ENCODE measurements at places on chromosomes 3 and 15.

DNA sequence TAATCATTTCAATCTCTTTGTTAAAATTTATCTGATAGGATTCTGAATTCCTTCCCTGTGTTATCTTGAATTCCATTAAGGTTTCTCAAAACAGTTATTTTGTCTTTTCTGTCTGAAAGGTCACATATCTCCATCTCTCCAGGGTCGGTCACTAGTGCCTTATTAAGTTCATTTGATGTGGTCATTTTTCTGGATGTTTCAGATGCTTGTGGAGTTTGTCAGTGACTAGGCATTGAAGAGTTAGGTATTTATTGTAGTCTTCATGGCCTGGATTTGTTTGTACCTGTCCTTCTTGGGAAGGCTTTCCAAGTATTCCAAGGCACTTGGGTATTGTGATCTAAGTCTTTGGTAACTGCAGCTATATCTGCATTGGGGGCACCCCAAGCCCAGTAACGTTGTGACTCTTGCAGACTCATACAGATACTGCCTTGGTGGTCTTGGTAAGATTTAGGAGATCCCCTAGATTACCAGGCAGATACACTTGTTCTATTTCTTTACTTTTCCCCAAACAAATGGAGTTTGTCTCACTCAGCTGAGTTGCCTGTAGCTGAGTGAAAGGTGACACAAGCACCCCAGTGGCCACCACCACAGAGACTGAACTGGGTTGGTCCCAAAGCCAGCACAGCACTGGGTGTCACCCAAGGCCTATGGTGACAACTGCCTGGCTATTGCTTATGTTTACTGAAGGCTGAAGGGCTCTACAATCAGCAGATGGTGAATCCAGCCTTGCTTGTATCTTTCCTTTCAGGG is 18.9 kb upstream of the SLC27A2 start:
- no peak for DNase-seq

- DNase-seq = no peak
Observed at GRCh38 chr15:39455471-39455991, 125.3 kb upstream of the THBS1 start.

DNA sequence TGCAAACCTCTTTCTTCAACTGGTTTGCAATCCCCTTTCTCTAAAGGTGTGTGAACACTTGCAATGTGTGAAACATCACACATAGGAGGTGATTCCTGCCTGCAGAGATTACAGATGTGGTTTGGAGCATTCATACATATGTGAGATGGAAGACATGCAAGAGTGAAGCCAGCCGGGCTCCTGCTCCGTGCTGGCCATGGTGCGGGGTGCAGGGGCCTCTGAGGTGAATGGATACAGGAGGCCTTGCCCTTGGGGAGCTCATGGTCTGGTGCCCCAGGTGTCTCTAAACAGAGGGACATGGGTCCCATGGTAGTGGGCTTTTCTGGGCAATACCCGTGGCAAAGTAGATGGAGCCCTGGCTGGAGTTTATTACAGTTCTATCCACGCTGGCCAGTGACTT is 6.0 kb downstream of the SLC6A11 start:
- DNase-seq = no peak

GRCh38 chr3:126356373-126357264 is 589 bp downstream of the KLF15 start:
- peak; percentile 49 for DNase-seq

- DNase-seq = no peak
Observed at GRCh38 chr3:183654727-183655126, 19.3 kb downstream of the KLHL24 start.

DNA sequence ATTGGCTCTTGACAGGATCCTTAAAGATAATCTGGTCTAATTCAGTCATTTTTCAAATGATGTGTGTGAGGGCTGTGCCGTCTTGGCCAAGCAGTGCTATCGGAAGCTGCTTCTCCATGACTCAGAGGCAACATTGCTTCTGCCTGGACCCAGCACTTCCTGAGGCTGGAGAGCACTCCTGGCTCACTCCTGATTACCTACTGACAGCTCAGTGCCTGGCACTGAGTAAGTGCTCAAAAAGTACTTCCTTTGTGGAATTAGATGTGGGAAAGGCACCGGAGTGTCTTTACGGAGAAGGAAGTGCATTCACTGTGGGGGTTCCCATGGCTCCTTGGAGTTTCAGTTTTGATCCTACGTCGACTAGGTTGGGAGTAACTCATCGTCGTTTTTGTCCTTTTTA is 86.9 kb upstream of the UBE3A start:
- DNase-seq = no peak

DNA sequence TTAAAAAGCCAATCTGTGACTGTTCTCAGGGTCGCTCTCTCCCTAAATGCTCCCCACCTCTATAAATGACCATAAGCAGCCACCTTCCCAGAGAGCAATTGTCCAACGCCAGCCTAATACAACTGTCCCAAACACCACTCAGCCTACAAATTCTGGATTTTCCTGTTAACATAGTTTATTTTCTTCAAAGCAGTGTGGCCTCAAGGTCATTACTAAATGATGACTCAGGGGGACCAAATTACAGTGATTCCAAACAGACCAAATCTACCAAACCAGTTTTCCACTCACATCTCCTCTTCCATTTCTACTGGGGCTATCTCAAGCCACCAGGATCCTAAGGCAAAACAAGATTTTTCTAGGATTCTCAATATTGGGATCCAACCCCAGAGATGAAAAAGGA is 22.5 kb downstream of the HEXA start:
- no peak for DNase-seq

- no peak for DNase-seq
Observed at GRCh38 chr15:84631706-84632272, 22.3 kb downstream of the WDR73 start.

- no peak for DNase-seq
Observed at GRCh38 chr3:8581806-8582445, 62.7 kb downstream of the SSUH2 start.

GRCh38 chr15:51377038-51377786 is 35.8 kb downstream of the GLDN start:
- no peak for DNase-seq

GRCh38 chr3:126911162-126912026 is 71.5 kb upstream of the PLXNA1 start:
- DNase-seq = peak; percentile 23

GRCh38 chr3:4399476-4399875 is 67.6 kb downstream of the SUMF1 start:
- DNase-seq = no peak

- DNase-seq = no peak
Observed at GRCh38 chr3:154178172-154178571, 57.0 kb downstream of the ARHGEF26 start.

DNA sequence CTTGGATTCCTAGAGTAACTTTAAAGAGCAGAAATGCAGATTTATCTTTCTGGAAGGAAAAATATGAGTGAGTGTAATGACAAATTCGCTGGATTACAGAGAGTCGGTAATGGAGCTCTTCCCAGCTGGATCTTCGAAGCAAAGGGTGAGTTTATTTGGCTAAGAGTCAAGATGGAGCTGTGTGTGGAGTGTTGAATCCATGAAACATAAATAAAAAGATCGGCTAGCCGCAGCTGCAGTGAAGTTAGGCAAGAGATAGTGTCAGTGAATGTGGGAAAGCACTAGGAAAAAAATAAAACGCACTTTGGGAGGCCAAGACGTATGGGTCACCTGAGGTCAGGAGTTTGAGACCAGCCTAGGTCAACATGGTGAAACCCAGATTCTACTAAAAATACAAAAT is 10.3 kb downstream of the NAALADL2 start:
- no peak for DNase-seq

DNA sequence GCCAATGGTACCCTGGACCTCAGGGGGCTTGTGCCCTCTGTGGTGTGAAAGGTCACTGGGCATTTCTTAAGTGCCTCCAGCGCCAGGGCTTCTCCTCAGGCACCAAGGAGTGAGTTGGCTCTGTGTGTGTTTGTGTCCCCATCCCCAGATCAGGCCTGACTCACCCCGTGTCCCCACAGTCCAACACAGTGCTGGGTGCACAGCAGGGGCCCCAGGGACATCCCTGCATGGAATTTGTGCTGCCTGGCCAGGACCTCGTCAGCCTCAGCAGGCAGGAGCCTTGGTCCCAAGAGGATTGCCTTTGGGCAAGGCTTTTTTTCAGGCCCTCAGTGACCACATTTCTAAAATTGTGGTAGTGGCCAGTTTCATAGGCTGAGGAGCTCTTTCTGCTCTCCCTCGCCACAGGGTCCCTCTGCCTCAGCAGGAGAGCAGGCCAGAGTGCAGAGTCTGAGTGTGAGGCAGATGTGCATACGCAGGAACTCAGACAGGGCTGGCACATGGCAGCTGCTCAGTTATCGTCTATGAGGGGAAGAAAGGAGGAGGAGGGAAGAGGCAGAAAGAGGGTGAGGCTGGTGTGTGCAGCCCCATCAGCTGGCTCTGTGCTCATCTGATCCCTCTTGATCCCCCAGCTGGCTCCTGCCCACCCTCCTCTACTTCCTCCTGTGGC is 215.6 kb downstream of the RPLP1 start:
- no peak for DNase-seq

DNA sequence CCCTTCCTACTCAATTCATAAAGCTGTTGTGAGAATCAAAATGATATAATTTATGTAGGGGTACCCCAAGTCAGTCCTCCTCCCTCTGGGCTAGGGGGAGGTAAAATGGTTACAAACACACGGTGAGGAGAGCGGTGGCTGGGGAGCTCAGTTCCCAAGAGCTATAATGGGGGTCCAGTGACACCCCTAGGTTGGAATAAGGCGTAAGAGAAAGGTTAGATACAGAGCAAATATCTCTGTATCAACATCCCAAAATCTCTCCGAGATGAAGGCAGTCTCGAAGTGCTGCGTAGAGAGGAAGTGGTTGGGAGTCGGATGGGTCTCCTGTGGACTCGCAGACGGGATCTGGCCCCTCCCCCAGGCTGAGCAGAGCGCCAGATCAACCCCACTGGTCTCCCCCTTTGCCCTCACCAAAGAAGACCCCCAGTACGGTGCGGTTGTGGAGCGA is 1.8 kb downstream of the DUOX2 start:
- no peak for DNase-seq

- DNase-seq = no peak
Observed at GRCh38 chr15:72912996-72913395, 129.4 kb upstream of the ADPGK start.

DNA sequence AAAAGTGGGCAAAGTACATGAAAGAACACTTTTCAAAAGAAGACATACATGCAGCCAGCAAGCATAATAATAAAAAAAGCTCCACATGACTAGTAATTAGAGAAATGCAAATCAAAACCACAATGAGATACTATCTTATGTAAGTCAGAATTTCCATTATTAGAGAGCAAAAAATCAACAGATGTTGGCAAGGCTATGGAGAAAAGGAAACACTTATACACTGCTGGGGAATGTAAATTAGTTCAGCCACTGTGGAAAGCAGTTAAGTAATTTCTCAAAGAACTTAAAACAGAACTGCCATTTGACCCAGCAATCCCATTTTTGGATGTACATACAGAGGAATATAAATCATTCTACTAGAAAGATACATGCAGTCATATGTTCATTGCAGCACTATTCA is 360.7 kb downstream of the NSUN3 start:
- no peak for DNase-seq

DNA sequence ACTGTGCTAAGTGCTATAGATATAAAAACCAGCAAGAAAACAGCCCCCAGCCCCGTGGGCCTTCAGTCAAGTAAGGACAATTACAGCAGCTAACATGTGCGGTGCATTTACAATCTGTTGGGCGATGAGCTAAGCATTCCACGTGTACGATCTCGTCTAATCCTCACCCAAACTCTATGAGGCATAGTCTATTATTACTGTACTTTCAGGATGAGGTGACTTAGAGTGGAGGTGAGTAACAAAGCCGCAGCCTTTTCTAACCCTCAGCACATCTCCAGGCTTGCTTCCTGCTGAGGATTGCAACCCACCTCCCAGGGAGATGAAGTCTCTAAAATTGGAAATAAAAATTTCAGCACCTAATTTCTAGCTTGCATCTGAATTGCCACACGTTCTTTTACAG is 53.2 kb upstream of the MCF2L2 start:
- DNase-seq = no peak

DNA sequence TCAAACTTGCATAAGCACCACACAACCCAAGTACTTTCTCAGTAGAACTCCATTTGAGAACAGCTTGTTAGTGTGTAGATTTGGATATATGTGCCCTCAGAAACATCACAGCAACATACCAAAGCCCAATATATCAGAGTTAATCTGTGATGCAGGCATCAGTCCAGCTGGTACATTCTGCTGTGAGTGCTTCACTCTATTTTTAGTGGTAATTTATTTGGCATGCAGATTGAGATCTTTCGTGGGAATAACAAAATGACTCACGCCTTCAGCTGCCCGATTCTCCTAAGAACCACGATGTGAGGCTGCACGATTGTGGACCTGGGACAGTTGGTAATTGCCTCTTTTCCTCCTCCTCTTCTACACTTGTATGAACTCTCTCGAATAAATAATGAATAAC is 730.7 kb downstream of the SQOR start:
- no peak for DNase-seq

GRCh38 chr15:77511869-77512268 is 91.2 kb downstream of the HMG20A start:
- DNase-seq = no peak

- DNase-seq = no peak
Observed at GRCh38 chr3:143753456-143753855, 94.8 kb downstream of the SLC9A9 start.

- no peak for DNase-seq
Observed at GRCh38 chr3:3714572-3714971, 84.7 kb upstream of the LRRN1 start.

GRCh38 chr3:173911446-173911845 is 513.9 kb downstream of the NLGN1 start:
- DNase-seq = no peak

GRCh38 chr15:68558318-68559305 is 20.2 kb upstream of the CORO2B start:
- DNase-seq = no peak

DNA sequence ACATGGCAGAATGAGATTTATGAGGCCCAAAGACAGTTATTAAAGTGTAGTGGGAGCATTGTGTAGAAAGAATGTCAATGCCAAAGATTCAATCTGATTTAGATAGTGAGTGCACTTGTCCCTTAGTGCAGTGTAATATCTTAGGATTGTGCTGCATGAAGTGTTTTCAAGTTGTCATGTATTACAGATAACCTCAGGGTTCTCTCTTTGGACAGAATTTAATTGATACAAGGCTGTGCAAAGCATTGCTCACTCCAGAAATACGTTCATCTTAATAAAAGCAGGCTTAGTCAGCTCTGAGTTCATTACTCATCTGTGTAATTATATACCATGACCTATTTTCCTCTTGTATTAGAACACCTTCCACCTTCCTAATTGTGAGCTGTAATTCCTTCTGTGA is 16.0 kb upstream of the GPR171 start:
- DNase-seq = no peak

DNA sequence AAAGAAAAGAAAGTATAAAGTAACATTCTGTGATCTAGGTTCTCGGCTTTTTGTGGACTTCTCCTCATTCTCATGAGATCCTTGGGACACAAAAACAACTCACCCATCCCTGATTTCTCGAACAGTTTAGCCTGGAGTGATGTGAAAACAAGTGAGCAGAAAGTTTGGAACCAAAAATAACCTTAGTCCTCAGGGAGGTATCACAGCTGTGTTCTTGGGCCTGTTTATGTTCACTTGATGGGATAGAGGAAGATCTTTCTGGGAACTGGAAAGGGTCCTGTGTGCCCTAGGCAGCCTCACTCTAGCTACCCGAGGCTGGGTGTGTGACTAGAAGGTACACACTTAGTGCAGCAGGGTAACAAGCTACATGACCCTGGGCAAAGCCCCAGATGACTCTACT is 308.8 kb upstream of the PDZRN3 start:
- no peak for DNase-seq

GRCh38 chr3:112001526-112001925 is 2.8 kb downstream of the TAGLN3 start:
- DNase-seq = no peak
